H1 (cell line): ENCODE measurements at places on chromosomes 16 and 17.

GRCh38 chr16:71746442-71747046 is 22.0 kb upstream of the PHLPP2 start:
- no peaks in the 10 kb centered on the region for H3K4me1 ChIP-seq
- H3K27ac ChIP-seq, result no peak overlapping the region
- H3K4me3 ChIP-seq, result no peak overlapping the region
- DNase-seq, result no peak

GRCh38 chr16:23119570-23119969 is 29.7 kb downstream of the USP31 start:
- no peaks in the 10 kb centered on the region for H3K27me3 ChIP-seq
- H3K4me1 ChIP-seq, result no peaks in the 10 kb centered on the region
- H3K36me3 ChIP-seq, result no peaks in the 10 kb centered on the region
- no peak overlapping the region for H3K4me3 ChIP-seq
- DNase-seq, result no peak
- H3K27ac ChIP-seq, result no peak overlapping the region

DNA sequence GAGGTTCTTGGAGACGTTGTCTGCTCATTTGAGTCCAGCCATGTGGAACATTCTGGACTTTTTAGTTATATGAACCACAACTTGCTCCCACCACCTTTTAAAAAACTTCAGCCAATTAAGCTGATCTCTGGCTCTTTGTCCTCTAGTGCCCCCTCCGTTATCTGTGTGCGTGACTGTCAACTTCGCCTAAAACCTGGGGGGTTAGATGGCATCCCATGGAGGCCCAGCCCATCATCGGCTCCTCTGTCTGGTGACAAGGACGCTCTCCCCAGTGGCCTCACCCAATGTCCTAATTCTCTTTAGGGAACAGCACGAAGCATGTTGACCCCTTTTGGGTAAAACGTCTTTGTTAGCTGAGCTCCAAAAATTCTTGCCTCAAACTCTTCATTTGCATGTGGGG is 341.0 kb upstream of the TNRC6C start:
- no peak overlapping the region for H3K4me3 ChIP-seq
- DNase-seq, result no peak
- H3K27ac ChIP-seq, result no peak overlapping the region
- no peaks in the 10 kb centered on the region for H3K36me3 ChIP-seq
- peaks cover 3% of the 10 kb centered on the region; the same call in 1 of the 2 replicates for H3K4me1 ChIP-seq

GRCh38 chr17:79495665-79496064 is 115.2 kb downstream of the RBFOX3 start:
- no peak overlapping the region for H3K4me3 ChIP-seq
- H3K36me3 ChIP-seq, result no peaks in the 10 kb centered on the region
- H3K27me3 ChIP-seq, result no peaks in the 10 kb centered on the region

DNA sequence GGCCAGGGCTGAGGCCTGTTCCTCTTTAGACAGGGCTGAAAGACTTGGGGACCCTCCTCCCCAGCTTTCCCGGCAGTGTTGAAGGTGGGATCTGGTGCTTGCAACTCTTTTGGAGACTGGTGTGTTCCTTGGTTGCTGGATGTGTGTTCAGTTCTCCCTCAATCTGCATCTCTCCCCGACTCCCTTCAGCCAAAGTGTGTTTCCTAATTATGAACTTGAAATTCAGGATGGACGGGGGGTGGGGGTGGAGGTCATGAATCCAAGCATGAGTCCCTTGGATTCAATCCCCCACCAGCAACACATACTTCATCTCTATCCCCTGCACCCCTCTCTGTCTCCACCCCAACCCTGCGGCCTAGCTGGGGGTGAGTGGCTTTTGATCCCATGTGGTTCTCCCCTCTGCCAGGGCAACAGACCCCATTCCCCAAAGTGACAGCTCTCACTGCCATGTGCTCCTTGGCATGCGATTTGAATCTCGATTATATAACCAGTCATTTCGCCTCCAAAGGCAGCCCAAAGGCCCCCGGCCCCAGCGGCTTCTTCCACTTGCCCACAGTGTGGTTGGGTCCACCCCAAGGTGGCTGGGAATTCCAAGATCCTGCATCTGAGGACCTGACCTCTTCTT is 1.3 kb downstream of the ARHGAP23 start:
- peaks cover 23% of the 10 kb centered on the region for H3K4me1 ChIP-seq
- H3K36me3 ChIP-seq, result no peaks in the 10 kb centered on the region
- H3K27me3 ChIP-seq, result no peaks in the 10 kb centered on the region
- peak overlapping the region; percentile 91 for H3K4me3 ChIP-seq
- DNase-seq, result no peak

GRCh38 chr17:79036596-79036995 is 12.6 kb downstream of the C1QTNF1 start:
- H3K36me3 ChIP-seq, result no peaks in the 10 kb centered on the region
- H3K4me1 ChIP-seq, result no peaks in the 10 kb centered on the region
- no peak for DNase-seq
- no peak overlapping the region for H3K27ac ChIP-seq
- H3K27me3 ChIP-seq, result peaks cover 3% of the 10 kb centered on the region; the same call in 1 of the 2 replicates

GRCh38 chr17:75181110-75181509 is 1.6 kb downstream of the SUMO2 start:
- H3K27ac ChIP-seq, result no peak overlapping the region
- no peaks in the 10 kb centered on the region for H3K27me3 ChIP-seq
- H3K4me1 ChIP-seq, result no peaks in the 10 kb centered on the region
- H3K36me3 ChIP-seq, result peaks cover 8% of the 10 kb centered on the region
